ENCODE measurements at places on chromosomes 6 and 20.

DNA sequence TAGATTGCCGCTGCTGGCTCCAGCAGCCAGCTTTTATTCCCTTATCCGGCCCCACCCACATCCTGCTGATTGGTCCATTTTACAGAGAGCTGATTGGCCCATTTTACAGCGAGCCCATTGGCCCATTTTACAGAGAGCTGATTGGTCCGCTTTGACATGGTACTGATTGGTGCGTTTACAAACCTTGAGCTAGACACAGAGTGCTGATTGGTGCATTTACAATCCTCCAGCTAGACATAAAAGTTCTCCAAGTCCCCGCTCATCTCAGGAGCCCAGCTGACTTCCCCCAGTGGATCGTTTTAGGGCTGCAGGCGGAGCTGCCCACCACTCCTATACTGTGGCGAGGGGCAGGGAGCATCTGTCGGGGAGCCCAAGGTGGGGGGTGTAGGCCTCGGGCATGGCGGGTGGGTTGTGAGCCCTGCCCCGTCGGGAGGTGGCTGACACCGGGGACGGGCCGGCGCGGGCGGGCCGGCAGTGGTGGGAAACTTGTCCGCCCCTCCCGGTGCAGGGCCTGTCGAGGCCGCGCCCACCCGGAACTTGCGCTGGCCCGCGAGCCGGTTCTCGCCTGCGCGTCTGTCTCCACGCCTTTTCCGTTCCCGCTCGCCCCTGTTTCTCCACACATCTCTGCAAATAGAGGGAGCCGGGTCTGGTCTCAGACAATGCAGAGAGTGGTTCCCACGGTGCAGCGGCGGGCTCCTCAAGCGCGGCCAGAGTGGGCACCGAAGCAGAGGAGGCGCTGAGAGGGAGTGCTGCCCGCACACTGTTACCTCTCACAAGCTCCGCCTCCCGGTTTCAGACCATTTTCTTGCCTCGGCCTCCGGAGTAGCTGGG lies 86.1 kb upstream of the STMND1 start:
- peak; percentile 25 for DNase-seq

DNA sequence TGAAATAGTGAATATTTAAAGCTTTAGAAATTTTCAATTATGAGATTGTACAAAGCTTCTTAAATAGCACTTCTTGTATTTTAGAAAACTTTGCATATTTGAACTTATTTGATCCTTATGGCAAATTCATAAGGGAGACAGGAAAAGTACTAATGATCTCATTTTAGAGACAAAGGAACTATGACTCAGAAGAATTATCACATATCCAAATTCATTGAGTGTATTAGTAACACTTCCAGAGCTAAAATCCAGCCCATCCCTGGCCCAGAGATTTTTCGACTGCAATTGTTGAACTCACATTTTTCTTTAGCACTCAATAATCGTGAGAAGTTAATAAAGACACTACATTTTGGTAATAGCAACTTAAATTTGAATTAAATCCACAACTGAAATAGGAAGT lies 704.3 kb downstream of the EPM2A start:
- no peak for DNase-seq

GRCh38 chr6:149492798-149493343 lies 8.1 kb upstream of the ZC3H12D start:
- no peak for DNase-seq

- no peak for DNase-seq
Observed at GRCh38 chr6:10278746-10279145, 136.1 kb downstream of the TFAP2A start.

- no peak for DNase-seq
Observed at GRCh38 chr20:64107736-64108457, 532 bp upstream of the NPBWR2 start.

DNA sequence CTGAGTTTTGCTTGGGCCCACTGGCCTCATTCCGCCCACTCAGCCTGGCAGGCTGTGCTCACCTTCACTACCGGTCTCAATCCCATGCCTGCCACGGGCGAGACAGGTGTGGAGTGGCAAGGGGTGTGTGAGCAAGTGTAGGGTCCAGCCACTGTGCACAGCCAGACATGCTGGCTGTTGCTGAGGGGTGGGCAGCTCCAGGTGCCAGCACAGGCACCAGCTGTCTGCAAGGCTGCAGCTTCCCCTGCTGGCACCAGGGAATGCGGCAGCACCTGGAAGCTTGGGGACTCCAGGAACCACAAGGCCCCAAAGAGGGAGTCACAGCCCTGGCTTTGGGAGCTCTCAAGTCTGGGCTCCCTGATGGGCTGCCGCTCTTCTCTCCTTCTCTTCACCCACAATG lies 372.7 kb downstream of the CBLN4 start:
- DNase-seq, result no peak

- no peak for DNase-seq
Observed at GRCh38 chr6:13472099-13472498, 15.3 kb downstream of the GFOD1 start.

GRCh38 chr6:56770011-56770520 lies 127.4 kb upstream of the DST start:
- DNase-seq, result no peak

- DNase-seq, result no peak
Observed at GRCh38 chr6:38755207-38755606, 40.1 kb downstream of the DNAH8 start.

DNA sequence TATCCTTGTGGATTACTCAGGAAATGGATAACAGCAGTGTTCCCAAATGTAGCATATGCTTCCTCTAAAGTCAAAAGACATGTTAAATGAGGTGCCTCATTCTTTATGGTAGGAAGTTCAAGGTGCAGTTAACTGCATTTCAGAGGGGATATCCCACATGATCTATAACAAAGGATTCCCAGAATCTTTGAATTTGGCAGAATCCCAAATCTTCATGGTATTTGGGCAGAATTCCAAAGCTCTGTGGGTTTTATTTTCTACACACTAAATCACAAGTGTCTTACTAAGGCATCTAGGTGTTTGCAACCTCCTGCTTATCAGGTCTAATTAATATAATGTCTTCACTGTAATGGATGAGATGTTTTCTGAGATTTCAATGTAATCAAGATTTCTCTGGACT lies 364.3 kb upstream of the MAN1A1 start:
- no peak for DNase-seq

DNA sequence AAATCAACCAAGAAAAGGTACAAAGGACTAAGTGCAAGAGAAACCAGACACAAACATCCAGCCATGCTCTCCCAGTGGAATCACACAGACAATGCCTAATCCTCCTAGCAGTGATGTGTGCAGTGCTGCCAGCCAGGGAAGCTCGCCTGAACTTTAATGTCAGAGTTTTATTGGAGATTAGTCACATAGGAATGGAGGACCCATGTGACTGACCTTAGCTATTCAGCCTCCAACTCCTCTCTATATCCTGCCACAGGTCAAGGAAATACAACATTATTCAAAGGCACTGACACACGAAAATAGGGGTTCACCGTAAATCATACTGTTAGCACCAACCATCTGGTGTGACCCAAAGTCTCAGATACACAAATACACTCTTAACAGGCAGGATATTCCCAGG lies 684.6 kb downstream of the DOK5 start:
- DNase-seq, result no peak

DNA sequence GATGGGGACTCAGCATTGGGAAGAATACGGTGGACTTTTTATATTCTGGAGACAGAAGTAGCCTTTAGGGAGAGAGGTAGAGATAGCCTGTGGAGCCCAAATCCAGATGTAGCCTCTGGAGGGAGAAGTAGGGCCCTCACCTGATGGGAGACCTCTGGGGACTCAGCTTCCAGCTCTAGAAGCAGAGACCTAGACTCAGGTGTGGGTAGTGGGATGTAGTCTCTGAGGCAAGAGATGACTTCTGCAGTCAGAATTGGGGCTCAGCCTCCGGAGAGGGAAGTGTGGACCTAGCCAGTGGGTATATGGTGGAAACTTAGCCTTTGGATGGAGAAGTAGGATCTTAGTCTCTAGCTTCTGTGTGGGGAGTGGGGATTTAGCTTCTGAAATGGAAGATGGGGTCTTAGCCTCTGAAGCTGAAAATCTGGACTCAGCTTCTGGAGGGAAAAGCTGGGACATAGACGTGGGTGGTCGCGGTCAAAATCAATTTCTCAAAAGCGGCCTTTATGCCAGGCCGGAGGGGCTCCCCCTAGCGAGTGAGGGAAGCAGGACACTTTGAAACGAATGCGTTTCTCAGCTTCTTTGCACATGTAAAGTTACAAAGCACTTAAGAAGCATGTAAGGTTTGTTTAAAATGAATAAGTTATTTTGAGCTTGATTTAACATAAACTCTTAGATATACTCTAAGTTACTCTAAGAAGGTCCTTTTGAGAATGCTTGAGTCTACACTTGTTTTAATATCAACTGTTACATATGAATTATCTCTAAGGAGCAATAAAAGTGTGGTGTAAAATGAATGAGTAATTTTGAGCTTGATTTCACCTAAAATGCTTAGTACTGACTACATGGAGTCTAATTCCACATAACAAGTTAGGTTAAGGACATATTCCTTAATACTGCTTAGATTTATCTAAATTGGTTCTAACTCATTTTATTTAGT lies 12.9 kb upstream of the ZNF343 start:
- DNase-seq, result peak; percentile 45

DNA sequence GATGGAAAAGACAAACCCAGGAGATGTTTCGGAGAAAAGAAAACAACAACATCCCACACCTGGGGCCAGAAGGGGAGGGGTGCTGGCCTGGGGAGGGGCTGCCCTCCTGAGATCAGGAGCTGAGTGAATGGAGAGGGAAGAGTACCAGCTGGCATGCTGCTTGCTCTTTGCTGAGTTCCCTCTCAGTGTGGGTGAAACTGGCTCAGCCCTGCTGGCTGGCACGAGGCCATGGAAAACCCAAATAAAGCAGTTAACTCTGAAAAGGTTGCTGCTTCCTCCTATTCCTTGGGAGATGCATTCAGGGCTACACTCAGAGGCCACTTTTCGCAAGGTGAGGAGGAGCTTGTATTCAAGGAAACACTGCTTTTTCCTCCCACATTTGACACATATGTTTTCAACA lies 8.0 kb upstream of the KCNK16 start:
- no peak for DNase-seq

- DNase-seq, result no peak
Observed at GRCh38 chr6:42066156-42066675, 15.9 kb downstream of the TAF8 start.

- DNase-seq, result no peak
Observed at GRCh38 chr20:60960500-60960899, 291.6 kb upstream of the CDH4 start.

DNA sequence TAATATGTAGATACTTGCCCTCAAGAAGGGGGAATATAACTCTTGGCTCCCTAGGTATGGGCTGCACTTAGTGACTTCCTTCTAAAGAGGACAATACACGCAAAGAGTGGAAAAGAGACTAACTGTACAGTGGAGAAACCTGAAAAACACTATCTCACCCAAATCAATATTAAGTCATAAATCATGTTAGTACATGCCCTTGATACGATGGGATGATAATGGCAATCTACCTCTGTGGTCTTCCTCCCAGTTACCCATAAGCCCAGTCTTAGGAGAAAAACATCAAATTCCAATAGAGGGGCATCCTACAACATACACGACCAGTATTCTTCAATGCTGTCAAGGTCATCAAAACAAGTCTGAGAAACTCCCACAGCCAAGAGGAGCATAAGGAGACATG lies 1.3 kb downstream of the TRIM26 start:
- DNase-seq, result no peak

GRCh38 chr6:3769610-3770009 lies 18.1 kb upstream of the PXDC1 start:
- DNase-seq, result no peak

DNA sequence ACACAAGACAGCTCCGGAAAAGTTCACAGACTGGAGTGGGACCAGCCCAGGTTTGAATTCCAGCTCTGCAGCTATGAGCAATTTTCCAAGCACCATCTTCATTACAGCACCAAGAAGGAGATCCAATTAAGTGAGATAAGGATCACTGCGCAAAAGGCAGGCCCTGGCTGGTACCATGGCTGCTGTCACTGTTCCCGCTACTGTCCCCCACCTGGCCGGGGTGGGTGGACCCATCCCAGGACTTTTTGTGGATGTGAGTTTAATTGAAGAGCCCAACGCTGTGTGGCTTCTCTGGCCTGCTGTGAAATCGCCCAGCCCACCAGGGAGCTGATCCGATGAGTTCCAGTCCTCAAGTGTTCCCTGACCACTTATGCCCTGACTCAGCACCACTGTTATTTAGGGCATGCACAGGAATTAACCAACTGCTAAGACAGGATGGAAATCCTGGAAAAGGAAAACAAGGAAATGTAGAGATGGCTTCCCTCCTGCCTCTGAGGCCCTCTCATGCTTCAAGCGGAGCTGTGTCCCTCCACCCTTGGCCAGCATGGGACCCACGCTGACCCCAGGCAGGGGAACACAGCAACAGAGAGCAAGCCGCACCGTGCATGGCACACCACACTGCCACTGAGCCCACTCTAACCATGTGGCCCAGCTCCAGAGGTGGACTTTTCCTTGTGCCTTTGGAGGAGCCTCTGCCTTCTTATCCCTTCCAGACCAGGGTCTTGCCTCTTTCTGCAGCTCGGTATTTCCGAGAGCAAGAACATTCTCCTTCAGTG lies 150.0 kb upstream of the CST7 start:
- no peak for DNase-seq

- DNase-seq, result no peak
Observed at GRCh38 chr20:62305149-62305764, 2.5 kb downstream of the ADRM1 start.

DNA sequence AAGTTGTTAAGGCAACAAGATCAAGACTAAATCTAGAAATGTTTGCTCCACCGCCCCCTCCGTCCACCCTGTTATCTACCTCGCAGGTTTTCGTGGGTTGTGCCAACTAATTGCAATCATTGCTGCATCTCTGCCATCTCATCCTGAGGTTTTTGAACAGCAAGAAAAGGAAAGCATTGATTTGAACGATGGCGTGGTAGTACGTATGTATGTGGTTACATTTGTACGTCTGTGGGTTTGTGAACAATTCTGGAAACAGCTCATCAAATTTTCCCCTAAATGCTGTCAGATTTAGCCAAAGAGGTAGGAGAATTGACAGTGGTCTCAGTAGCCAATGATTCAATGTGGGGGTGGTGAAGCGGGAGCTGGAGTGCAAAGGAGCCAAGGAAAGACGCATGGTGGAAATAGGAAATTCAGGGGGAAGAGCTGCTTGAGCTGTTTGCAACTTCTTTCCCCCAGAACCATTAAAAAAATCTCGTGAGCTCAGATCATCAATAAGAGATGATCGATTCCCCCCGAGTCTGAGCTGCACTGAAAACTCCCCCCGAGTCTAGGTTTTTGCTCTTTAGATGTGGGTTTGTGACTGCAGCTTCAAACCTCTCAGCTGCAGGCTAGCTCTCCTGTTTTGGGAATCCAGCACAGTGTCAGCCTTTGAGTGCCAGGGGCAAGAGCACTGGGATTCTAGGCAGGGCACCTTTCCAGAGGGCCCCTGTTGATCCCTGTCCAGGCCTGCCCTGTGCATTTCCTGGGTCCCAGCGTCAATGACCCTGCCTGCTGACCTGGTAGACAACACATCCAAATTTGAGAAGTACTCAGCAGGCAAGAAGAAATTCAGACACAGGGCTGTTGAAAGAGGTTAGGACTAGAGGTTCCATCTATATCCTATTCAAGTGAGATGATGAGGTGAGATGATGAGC lies 72.6 kb upstream of the LY86 start:
- DNase-seq, result no peak
